ENCODE measurements at places on chromosomes 1 and 21.

DNA sequence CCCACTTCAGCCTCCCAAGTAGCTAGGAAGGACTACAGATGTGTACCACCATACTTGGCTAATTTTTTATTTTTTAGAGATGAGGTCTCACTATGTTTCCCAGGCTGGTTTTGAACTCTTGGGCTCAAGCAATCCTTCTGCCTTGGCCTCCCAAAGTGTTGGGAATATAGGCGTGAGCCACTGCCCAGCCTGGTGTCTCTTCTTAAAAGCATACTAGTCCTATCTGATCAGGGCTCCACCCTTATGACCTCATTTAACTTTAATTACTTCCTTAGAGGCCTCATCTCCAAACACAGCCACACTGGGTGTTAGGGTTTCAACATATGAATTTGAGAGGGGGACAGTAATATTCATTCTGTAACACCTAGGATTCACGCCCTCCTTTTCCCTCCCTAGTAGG lies 130.9 kb downstream of the GLIS1 start:
- DNase-seq, result no peak

GRCh38 chr1:11147197-11147770 lies 41.9 kb upstream of the ANGPTL7 start:
- DNase-seq, result no peak

- DNase-seq, result no peak
Observed at GRCh38 chr1:247417831-247418230, 1.9 kb downstream of the NLRP3 start.

DNA sequence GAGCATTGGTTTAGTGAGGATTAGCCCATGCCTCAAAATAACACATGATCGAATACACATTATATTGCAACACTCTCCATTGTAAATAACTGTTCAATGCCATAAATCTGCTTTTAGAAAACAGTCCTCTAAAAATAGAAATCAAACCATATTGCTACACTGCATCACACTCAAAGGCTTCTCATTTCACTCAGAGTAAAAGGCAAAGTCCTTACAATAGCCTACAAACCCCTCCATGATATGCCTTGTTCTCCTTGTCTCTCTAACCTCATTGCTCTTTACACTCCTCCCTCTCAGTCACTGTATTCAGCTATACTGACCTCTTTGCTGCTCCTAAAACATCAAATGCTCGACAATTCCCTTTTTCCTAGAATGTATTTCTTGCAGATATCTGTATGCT lies 64.2 kb downstream of the CYYR1 start:
- no peak for DNase-seq

DNA sequence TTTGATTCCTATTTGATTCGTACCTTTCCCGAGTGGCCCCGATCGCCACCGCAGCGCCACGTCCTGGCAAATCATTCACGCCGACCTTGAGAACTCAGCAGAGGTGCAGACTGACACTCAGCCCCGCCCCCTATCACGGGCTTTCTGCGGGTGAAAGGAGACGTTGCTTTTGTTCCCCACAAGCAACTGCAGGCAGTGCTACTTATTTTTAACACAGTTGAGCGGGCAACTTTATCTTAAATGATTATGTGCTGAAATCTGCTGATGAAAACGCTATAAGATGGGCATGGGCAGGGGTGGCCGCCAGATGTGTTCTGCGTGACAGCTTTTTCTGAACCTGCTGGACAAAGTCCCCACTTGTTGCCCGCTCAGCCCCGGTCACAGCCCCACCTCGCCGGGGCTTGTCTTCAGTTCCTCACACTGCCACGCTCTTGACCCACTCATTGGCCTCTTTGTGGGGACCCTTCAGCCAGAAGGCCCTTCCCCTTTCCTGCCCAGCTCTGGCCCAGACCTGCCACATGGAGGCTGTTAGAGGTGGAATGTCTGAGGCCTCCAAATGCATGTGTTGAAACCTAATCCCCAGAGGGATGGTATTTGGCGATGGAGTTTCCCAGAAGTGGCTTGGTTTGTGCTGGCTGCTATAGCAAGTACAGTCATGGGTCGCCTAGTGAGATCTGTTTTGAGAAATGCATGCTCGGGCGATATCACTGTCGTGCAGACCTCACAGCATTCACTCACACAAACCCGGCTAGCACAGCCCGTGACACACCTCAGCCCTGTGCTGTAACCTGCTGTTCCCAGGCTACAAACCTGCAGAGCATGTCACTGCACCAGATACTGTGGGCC lies 15.7 kb upstream of the PDXK start:
- no peak for DNase-seq

- DNase-seq, result no peak
Observed at GRCh38 chr1:56638248-56638647, 6.9 kb upstream of the PRKAA2 start.
